ENCODE measurements at places on chromosomes 2 and 18.

- no peak for DNase-seq
Measured at GRCh38 chr2:105812180-105813044, 67.7 kb downstream of the NCK2 start.

GRCh38 chr2:239324456-239324855, 76.4 kb downstream of the HDAC4 start:
- DNase-seq = no peak

- no peak for DNase-seq
Measured at GRCh38 chr2:164793529-164793928, 48.1 kb downstream of the COBLL1 start.

DNA sequence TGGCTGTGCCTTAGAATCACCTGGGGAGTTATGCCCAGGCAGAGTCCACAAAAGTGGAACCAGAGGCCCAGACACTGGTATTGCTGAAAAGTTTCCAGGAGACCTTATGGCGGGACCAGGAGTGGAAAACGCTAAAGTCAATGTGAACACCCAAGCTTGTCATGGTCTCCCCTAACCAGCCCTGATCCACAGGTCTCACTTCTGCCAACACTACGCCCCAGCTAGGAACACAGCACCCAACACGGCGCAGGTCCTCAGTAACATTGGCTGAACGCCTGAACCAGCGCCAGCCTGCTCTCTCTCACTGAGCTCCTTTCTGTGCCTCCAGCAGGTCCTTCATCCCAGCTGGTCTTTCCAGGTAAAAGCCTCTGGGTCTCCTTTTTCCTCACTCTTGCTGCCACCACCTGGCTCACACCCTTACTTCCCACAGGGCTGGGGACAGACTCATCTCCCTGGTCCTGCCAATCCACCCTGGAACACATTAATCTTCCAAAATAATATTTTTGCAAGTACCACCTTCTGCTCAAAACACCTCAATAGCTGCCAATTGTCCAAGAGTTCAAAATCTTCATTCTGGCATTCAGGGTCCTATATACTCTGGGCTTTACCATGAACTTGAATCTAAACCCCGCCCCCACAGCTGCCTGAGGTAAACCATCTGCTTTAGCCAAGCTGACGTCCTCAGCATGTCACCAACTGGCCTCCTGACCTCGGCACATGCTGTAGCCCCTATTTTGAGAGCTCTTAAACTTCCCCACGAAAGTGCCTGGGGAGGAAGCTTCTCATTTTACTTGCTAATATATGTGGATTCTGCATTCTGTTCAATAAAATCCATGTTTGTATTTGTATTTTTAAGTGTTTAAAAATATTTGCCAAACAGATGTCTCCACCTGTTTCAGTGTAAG, 34.6 kb downstream of the ADCY3 start:
- no peak for DNase-seq

GRCh38 chr18:50356036-50356945, 18.6 kb upstream of the SKA1 start:
- DNase-seq = no peak

DNA sequence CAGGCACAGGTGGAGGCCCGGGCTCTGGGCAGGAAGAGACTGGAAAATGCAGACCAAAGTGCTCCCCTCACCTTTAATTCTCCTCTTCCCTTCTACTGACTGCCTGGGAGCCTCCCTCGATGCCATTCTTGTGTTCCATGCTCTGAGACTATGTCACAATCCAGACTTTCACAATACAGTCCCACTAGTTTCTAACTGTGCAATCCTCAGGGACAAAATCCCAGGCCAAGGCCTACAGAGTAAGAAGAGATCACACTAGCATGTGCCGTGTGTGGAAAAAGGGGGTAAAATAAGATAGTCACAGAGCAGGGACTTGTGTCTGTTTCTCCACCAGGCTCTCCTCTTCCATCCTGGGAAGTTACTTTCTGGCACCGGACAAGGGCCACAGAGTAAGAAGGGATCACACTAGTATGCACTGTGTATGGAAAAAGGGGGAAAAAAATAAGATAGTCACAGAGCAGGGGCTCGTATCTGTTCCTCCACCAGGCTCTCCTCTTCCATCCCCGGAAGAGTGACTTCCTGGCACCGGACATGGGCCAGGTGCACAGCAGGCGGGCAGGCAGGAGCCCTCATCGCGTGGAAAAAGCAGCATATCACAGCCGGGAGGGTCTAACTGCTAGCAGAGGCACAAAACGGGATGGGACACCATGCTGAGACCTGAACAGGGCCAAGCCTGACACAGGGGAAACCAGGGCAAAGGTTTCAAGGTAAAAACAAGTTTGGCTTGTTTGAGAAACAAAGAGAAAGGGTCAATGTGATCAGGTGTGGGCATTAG, 9.6 kb downstream of the CYB5A start:
- no peak for DNase-seq

- DNase-seq = peak; percentile 81
Measured at GRCh38 chr2:75459565-75460310, 101.0 kb downstream of the EVA1A start.

DNA sequence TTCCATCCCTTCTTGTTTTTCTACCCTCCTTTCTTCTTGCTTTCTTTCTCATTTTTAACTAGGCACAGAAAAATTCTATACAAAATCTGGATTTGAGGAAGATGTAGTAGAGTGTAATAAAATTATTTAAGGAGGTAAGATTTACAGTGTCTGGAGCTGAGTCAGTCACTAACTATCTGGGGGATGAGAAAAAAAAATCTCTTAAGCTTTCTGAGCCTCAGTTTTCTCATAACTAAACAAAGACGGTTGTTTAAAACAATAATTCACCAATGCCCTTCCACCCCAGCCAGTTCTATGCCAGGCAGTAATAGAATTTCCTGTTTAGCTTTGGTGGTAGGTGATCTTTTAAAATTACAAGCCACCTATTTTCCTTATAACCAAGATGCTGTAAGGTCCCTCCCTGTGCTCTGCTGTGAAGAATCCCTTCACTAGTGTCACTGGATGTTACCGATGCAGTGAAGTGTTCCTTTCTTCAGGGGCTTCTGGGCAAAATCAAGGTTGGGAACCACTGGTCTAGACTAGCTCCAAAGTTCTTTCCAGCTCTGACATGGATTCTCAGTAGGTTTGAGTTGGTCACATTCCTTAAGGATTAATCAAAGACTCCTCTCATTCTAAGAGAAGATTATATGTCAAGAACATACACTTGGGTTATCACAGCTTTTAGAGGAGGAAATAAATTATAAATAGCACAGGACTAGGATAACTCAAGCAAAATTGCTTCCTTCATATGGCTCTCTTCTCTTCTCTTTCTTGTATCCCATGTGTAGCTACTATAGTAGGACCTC, 289.0 kb downstream of the CDH2 start:
- no peak for DNase-seq
